Lung (tissue), 17 donors: ENCODE measurements at places on chromosomes 3 and 15. TPM values are rescaled to one million over a fixed set of nuclear protein-coding genes. Genes with fewer than 3 reads are reported as not detected.

GRCh38 chr3:37148208-37148607, 26.2 kb downstream of the LRRFIP2 start:
- DNase-seq, result no peak

- DNase-seq, result no peak
Observed at GRCh38 chr3:194555175-194556062, 68.6 kb upstream of the ATP13A3 start.

DNA sequence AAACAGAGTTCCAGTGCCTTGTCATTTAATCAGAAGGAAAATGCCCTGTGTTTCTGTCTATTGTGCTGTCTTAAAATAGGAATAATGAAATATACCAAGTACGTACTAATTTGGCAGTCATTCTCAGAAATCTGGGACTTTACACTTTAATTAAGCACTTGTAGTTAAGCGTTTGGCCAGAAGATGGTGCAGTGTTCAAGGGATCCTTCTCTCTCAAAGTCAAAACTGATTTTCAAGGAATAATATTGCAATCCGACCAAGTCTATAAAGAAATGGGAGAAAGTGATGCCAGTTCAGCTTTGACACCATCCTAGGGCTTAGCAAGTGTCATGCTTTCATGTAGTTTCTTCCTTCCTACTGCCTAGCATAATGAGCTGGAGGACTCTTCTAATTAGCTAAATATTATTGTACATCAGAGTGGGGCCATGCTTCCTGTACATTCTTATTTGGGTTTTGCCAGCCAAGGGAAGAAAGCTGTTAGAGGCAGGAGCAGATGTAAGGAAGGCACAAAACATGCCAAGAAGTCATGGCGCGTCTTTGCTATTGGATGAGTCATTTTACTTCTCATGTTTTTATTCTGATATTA, 64.8 kb downstream of the SAMMSON start:
- DNase-seq, result peak; percentile 61

The DNAH1 gene
- polyA plus RNA-seq, result 8.3 TPM

- no peak for DNase-seq
Observed at GRCh38 chr3:180430896-180431295, 171.1 kb upstream of the TTC14 start.

DNA sequence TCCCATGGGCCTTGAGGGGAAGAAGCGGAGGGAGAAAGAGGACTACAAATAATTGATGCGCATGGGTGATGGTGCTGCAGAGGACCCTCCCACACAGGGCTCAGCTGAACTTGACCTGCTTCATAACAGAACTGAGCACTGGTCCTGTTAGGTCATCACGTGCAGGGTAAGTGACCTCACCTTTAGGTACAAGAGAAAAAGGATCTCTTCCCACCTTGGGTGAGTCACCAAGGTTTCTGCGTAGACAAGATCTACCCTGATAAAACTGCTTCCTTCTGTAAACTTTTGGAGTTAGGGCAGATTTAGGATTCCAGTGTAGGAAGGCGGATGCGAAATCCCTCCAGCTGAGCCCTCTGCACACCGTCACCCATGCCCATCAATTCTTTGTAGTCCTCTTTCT, 67.1 kb downstream of the FEM1B start:
- no peak for DNase-seq
